ENCODE measurements at places on chromosomes 12 and 14.

GRCh38 chr12:19530637-19531023 is 91.3 kb downstream of the AEBP2 start:
- peak; percentile 56 for DNase-seq

- peak; percentile 90 for DNase-seq
Observed at GRCh38 chr14:54652188-54652587, 85.3 kb downstream of the SAMD4A start.

DNA sequence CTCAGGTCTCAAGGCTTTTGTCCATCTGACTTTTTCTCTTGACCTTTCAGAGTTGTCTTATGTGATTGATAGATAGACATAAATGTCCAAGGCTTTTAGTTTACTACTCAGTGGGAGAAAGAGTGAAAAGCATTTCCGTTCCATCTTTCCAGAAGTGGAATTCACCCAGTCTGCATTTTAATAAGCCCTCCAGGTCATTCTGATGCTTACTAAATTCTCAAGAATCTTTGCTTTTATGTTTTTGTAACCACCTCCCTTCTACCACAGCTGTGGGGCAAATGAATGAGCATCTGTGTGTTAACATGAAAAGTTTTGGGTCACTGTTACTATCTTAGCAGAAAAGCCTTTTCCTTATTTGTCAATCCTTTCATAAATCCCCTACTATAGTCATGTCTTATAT is 251.4 kb downstream of the LRIG3 start:
- peak; percentile 51 for DNase-seq

DNA sequence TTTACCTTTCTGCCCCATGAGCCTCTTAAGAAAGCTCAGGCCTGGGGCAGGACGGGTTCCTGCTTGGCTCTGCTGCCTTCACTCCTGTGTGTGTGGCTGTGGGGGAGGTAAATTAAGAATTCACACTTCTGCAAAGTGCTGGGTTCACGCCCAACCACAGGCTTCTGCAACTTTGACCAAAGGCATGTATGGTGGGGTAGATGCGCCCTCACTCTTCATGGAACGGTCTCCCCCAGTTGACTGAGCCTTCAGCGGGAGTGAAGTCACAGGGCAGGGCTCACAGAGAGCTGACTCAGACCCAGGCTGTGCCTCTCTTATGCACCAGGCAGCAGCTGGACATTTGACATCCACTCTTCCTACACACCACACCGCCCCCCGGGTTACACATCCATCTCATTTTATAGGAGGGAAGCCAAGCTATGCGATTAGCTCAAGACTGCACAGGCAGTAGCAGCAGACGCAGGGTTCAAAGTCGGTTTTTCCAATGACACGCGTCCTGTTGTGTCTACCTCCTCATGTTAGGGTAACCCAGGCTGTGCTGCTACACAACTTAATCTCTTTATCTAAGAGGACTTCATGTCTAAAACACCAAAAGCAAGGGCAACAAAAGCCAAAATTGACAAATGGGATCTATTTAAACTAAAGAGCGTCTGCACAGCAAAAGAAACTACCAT is 15.4 kb upstream of the BCL11B start:
- no peak for DNase-seq

- DNase-seq, result no peak
Observed at GRCh38 chr14:50932156-50932555, 12.1 kb downstream of the PYGL start.

DNA sequence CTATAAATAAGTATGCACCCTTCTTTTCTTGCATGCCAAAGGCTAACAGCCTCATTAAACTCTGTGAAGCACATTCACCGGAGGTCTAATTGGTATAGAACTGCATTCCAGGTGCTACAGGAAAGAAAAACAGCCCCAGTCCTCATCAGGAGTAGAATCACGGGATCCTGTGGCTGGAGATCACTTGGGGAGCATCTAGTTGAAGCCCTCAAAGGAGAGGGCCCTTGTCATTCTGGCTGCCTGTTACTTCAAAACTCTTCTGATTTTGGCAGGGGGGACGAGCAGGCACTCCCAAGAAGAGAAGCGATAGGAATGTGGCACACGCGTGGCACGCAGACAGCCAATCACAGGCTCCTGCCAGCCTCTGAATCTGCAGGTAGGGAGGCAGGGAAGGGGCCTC is 154.4 kb downstream of the TTC7B start:
- no peak for DNase-seq

DNA sequence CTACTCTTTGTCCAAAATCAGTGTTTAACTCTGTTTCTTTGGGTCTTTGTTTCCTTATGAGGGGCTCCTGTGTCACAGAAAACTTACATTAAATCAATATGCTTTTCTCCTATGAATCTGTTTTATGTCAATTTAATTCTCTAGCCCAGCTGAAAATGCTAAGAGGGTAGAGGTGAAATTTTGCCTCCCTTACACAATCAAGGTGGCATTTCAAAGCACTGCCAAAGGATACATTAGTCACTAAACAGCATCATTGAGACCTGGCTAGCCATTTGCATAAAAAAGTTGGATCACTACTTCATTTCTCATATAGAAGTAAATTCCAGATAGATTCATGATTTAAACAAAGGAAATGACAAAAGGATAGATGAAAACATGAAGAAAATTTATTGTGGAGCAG is 12.1 kb downstream of the TCL1B start:
- DNase-seq, result no peak

DNA sequence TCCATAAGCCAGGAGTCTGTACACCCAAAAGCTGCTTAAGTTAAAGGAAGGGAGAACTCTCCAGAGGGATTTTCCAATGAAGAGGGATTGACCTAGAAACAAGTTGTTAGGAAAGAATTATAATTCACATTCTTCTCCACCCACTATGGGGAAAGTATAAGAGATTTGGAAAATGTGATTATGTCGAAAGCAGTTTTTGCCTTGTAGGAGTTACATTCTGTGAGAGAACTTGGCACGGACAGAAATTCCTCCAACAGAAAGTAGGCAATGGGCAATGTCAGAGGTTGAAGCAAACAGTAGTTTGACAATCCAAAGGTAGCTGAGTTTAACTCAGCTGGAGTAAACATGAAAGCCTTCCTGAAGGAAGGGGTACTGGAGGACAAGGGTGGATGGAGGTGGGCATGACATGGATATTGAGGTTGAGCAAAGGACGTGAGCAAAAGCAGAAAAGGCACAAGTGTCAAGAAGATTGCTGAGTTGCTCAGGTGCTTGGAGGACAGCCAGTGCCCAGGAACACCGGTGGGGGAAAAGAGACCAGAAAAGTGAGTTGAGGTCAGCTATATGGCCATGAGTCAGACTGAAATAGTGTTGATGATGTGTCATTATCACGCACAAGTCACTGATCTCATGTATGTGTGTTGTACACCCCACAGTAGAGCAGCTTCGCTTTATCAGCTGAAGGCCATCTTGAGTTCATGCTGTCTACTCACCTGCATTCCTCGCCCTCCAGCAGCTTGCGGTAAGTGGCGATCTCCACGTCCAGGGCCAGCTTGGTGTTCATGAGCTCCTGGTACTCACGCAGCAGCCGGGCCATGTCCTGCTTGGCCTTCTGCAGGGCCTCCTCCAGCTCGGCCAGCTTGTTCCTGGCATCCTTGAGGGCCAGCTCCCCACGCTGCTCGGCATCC is 4.0 kb downstream of the KRT5 start:
- DNase-seq, result no peak

DNA sequence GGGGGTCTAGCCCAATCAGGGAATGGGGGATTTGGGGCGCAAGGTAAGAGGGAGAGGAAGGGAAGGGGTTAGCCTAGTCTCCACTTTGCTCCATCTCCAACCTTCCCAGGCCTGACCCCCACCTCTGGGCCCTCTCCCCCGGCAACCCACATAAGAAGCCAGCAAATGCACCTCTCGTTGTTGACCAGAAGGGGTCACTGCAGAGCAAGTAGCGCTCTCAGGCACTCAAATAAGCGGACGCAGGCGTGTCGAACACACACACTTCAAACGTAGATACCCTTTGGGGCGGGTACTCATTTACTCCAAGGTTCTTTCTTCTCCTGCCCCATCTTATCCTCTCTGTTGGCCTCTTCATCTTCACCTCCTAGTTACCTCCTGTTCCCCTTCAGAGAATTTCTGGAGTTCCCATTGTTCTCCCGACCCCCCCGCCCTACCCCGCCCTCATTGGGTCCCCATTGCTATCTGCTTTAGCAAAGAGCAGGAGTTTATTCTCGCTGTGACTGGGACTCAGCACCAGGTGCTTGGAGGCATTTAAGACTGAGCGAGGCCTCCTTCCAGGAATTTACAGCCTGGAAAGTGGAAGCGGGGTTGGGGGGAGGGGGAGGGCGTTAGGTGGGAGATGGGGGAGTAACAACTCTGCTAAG is 1.5 kb upstream of the SRRM4 start:
- peak; percentile 70 for DNase-seq

GRCh38 chr12:121648458-121649028 is 20.9 kb downstream of the MORN3 start:
- DNase-seq, result no peak

GRCh38 chr12:69490920-69491643 is 20.9 kb downstream of the FRS2 start:
- no peak for DNase-seq

DNA sequence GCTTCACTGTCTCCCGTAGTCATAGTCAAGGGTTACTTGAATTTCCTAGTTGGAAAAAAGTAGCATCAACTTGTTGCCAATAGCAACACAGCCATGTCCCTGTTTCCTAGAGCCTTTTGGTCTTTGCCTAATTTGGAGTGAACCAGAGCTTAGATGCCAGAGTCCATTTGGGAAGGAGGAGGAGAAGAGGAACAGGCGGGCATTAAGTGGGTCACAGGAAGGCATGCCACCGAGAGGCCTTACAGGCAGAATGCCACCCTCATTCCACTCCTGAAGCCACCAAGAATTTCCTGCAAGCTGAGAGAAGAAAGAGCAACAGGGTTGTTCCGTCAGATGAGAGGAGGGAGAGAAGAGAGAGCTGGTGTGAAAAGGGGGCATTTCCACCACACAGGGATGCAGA is 339.5 kb downstream of the DPF3 start:
- no peak for DNase-seq

DNA sequence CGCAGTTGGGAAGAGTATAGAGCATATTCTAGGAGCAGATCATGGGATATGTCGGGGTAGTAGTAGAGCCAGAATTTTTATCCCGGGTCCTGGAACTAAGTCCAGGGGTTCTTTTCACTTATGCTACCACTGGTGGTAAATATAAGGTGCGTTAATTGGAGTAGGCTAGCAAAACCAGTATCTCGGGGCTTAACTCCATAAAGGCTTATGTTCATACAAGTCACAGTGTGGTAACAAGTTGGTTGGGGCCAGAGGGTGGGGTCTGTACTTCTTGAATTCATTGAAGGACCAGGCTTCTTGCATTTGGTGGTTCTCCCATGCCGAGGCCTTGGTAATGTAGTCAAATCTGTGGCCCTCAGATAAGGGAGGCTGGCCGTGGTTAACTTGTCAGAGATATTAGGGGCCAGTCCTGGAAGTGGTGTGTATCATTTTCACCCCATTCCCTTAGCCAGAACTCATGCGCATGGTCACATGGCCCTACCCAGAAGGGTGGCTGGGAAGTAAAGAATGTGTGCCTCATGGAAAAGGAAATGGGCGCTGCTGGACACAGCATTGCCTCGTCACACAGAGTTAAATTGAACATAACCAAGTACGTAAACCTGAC is 1.5 kb upstream of the ZNF641 start:
- no peak for DNase-seq

DNA sequence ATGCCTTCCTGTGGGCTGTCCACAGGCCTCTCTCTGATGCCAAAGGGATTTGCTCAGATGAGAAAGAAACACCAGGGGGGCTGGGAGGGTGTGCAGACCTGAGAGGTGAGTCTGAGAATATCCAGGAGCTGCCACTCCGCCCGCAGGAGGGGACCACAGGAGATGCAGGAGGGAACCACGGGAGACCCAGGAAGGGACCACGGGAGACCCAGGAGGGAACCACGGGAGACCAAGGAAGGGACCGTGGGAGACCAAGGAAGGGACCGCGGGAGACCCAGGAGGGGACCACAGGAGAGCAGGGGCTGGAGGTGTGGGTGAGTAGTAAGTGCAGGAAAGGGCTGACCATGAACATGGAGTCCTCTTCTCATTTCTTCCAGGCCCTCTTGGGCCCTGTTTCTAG is 74.6 kb upstream of the SFSWAP start:
- peak; percentile 6 for DNase-seq
